ENCODE measurements at places on chromosomes 16 and 17. TPM values are rescaled to one million over a fixed set of nuclear protein-coding genes. Genes with fewer than 3 reads are reported as not detected.

Gene RNF40
- 98.2 TPM for total RNA-seq

Gene DNAAF8
- not detected for total RNA-seq

Gene HID1
- 0.31 TPM for total RNA-seq

Gene FBXW10
- total RNA-seq = not detected

Gene ANKFN1
- not detected for total RNA-seq

GRCh38 chr17:6138761-6139446 lies 68.7 kb downstream of the WSCD1 start:
- H3K27me3 ChIP-seq = peaks cover 7% of the 10 kb centered on the region
- DNase-seq = no peak
- H3K4me3 ChIP-seq = no peak overlapping the region
- no peak overlapping the region for H3K27ac ChIP-seq

- no peak overlapping the region for H3K27ac ChIP-seq
- H3K36me3 ChIP-seq = no peaks in the 10 kb centered on the region
- H3K4me1 ChIP-seq = peaks cover 7% of the 10 kb centered on the region
- no peak for DNase-seq
- peaks cover 5% of the 10 kb centered on the region for H3K27me3 ChIP-seq
These were observed 90.9 kb downstream of the DNAH17 start for GRCh38 chr17:78486228-78486802.

GRCh38 chr17:78501241-78502036 lies 75.8 kb downstream of the DNAH17 start:
- no peaks in the 10 kb centered on the region for H3K4me1 ChIP-seq
- H3K36me3 ChIP-seq = no peaks in the 10 kb centered on the region
- no peak overlapping the region for H3K27ac ChIP-seq
- no peak for DNase-seq

- no peak for DNase-seq
- H3K27me3 ChIP-seq = no peaks in the 10 kb centered on the region
- no peak overlapping the region for H3K27ac ChIP-seq
- no peak overlapping the region for H3K4me3 ChIP-seq
These were observed 61.0 kb downstream of the PLD6 start for GRCh38 chr17:17144916-17145665.

- H3K27me3 ChIP-seq = peaks cover 7% of the 10 kb centered on the region
- no peak overlapping the region for H3K27ac ChIP-seq
These were observed 25.5 kb upstream of the MAP3K14 start for GRCh38 chr17:45342306-45342705.

GRCh38 chr17:15454346-15454745 lies 13.1 kb downstream of the CDRT4 start:
- no peak for DNase-seq
- no peak overlapping the region for H3K27ac ChIP-seq
- no peak overlapping the region for H3K4me3 ChIP-seq

- no peak overlapping the region for H3K4me3 ChIP-seq
- DNase-seq = no peak
- H3K36me3 ChIP-seq = peaks cover 72% of the 10 kb centered on the region
- peaks cover 4% of the 10 kb centered on the region for H3K27me3 ChIP-seq
- H3K27ac ChIP-seq = no peak overlapping the region
These were observed 22.1 kb downstream of the CNTNAP1 start for GRCh38 chr17:42704490-42704836.

DNA sequence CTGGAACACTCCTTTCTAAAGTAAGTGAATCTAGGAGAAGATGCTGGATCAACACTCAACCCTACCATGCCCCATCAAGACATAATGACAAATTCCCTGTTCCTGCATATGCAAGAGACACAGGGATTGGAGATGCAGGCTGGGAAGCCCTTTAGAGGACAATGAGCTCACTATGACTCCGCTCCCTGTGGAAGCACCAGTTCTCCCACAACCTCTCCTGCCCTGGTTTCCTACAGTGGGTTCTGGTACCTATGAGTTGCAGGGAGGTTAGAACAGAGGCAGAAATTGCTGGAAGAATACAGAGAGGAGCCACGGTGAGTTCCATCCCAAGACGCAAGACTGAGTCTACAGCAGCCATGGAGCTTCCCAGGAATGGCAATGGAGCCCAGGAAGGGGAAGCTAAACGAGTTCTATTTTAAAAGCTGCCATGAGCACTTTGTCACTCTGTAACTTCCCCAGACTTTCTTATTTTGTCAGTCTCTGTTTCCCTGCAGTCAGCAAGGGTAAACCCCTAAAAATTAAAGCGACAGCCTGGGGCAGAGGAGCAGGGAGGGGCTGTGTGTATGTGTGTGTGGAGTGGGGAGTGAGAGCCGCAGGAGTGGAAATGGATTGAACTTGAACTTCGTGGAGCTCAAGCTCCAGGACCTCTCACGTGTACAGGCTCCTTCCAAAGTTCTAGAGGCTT lies 42.3 kb upstream of the PIK3R6 start:
- H3K4me1 ChIP-seq = peaks cover 9% of the 10 kb centered on the region
- H3K4me3 ChIP-seq = no peak overlapping the region
- no peak for DNase-seq
- H3K36me3 ChIP-seq = peaks cover 31% of the 10 kb centered on the region
- H3K27me3 ChIP-seq = no peaks in the 10 kb centered on the region

DNA sequence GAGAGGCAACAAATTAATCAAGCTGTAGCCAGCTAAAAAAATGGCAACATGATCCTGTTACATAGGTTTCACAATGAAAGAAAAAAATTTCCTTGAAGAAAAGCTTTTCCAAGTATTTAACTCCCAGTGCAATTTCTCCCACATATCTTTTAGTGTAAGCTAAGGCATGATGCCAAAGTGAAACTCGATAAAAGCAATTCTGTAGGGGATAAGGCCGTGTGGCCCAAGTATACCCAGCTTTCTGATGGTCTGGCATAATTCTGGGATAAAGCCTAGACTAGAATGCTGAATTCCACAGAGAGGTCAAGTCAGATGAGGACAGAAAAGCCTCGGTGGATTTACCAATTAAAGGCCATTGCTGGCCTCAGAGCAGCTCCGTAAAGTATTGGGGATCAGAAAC lies 36.2 kb downstream of the CTCF start:
- no peak overlapping the region for H3K4me3 ChIP-seq
- no peak for DNase-seq
- H3K36me3 ChIP-seq = peaks cover 4% of the 10 kb centered on the region

DNA sequence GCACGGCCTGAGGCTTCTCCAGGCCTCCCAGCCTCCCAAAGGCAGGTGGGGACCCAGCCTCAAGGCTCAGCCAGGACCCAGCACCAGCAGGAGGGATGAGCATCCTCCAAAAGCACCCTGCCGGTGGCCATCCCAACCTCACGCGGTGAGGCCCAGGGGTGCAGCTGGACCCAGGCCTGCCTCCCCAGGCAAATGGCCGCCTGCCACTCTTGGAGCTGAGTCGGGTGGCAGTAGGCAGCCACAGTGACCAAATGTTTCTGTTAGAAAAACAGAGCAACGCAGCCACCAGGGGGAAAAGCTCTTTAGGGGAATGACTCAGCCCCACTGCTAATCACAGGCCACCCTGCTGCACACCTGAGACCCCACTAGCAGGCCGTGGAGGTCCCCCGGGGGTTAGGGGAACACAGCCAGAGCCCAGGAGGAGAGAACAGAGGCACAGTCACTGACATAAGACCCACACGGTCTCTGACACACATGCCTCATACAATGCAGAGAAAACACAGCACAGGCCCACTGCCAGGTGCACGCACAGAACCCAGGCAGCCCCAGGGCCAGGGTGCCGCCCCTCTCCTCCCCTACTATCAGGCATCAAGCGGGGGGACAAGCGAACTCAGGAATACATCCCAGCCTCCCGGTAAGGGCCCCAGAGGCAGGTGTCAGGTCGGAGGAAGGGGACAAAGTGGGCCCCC lies 12.4 kb downstream of the BCAR1 start:
- no peak overlapping the region for H3K4me3 ChIP-seq
- H3K27me3 ChIP-seq = peaks cover 6% of the 10 kb centered on the region
- H3K4me1 ChIP-seq = no peaks in the 10 kb centered on the region
- H3K27ac ChIP-seq = no peak overlapping the region
- no peak for DNase-seq
- H3K36me3 ChIP-seq = no peaks in the 10 kb centered on the region

GRCh38 chr17:43033948-43034881 lies 9.2 kb downstream of the RND2 start:
- no peaks in the 10 kb centered on the region for H3K4me1 ChIP-seq
- no peaks in the 10 kb centered on the region for H3K27me3 ChIP-seq
- DNase-seq = no peak
- H3K27ac ChIP-seq = no peak overlapping the region
- no peak overlapping the region for H3K4me3 ChIP-seq

DNA sequence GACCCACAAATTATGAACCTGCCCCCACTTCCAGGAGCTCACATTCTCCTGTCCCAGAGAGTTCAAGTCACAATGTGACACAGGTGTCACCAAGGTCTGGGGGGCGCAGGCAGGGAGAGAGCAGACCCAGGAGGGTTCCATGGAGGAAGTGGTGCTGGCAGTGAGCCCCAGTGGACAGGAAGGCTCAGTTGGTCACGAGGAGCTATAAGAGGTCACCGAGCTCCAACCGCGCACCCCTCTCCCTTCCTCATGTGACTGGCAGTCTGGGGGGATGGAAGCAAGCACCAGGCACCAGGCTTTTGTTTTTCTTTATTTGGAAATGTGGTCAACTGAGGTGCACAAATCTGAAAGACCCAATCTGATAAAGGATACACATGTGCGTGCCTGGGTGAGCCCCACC lies 2.5 kb downstream of the ITGAD start:
- H3K27me3 ChIP-seq = peaks cover 9% of the 10 kb centered on the region
- DNase-seq = no peak
- peaks cover 6% of the 10 kb centered on the region for H3K36me3 ChIP-seq

DNA sequence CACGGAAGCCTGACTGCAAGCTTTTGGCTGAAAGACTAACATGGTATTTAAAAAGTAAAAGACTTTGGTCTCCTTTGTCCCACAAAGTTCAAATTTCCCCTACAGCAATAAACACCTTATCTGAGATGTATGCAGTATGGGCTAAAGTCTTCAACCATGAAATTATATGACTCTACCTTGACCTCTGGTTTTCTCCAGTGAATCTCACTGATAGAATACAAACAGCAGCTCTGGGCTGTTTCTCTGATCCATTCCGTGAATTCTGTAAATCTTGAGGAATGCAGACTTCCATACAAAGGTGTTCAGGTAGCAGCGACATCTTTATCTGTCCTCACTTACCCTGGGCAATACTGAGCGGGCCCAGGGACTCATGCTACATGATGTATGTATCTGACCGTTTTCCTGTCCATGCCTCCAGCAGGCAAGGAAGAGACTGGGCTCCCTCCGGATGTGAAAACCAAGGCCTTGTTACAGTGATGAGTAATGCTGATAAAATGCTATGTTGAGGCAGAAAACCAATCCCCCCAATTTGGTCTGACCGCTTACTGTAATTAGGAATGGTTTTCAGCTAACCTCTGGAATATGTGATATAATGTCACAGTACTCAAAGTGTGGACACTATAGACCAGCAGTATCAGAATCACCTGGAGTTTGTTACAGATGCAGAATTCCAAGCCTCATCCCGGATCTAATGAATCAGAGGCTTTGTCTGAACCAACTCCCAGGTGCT lies 589.8 kb downstream of the HS3ST4 start:
- H3K27ac ChIP-seq = no peak overlapping the region
- no peak overlapping the region for H3K4me3 ChIP-seq
- H3K36me3 ChIP-seq = no peaks in the 10 kb centered on the region
- no peak for DNase-seq

- DNase-seq = no peak
- no peak overlapping the region for H3K4me3 ChIP-seq
- H3K27me3 ChIP-seq = no peaks in the 10 kb centered on the region
- H3K27ac ChIP-seq = no peak overlapping the region
- no peaks in the 10 kb centered on the region for H3K4me1 ChIP-seq
These were observed 8.8 kb upstream of the ADAM11 start for GRCh38 chr17:44749980-44750318.

GRCh38 chr16:12067714-12068401 lies 91.3 kb downstream of the SNX29 start:
- no peaks in the 10 kb centered on the region for H3K4me1 ChIP-seq
- no peak overlapping the region for H3K4me3 ChIP-seq
- no peaks in the 10 kb centered on the region for H3K27me3 ChIP-seq
